Fibroblast of mammary gland (primary cell): ENCODE measurements at places on chromosomes 11 and 22.

DNA sequence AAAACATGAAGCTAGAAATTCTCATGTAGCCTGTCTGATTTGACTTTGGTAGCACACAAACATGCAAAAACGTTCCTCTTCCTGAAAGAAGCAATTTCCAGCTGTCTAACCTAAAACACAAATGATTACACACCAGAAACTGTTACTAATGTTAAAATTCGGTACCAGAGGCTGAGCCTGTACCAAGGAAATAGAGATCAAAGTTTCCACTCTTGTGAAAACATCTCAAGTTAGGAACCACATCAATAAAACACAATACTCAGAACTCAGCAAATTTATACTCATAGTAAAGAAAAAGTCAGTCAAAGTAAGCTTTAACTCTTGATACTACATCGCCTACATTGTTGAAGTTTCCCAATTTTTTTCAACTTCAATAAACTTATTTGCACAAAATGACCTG, 107.8 kb downstream of the FCHSD2 start:
- DNase-seq, result no peak

DNA sequence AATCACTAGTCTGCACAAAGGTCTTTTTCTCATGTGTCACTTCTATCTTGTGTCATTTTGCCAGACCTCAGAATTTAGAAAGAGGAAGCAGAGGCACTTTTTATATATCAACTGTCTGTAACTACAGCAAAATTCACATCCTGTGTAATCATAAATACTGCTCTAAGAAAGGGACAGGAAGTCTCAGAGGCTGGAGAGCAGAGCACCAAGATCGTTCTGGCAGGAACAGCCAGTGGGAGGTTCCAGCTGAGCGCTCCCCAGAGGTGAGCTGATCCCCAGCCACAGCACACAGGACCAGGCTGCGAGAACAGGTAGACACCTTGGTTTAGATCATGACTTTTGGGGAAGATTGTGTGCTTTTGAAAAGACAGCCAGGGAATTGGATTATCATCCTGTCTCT, at the start of gene MS4A7:
MS4A7 (plus strand) TSS at position 179 of the 400 bp plus-strand sequence. CDS start 4,610 bp downstream, outside the sequence.
- DNase-seq, result no peak

GRCh38 chr11:71333473-71333872, 81.1 kb upstream of the SHANK2 start:
- no peak for DNase-seq

GRCh38 chr11:78570031-78570430, 4.6 kb downstream of the NARS2 start:
- DNase-seq, result no peak

- DNase-seq, result no peak
Observed at GRCh38 chr11:127288926-127289325, 288.4 kb upstream of the KIRREL3 start.

DNA sequence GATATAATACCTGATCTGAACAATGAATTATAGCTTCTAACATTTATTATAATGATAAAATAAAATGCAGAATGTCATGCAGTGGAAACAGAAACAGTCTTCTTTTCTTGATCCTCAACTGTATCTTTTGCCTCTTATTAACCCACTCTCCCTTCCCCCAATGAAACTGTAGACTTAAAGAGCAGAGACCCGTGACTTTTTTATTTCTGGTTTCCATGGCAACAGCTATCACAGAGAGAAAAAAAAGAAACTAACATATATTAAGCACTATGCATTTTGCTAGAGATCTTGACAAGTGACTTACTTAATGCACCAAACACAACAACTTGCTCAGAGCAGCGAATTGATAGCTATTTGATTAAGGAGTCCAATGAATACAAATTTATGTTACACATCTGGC, 69.3 kb downstream of the RAB38 start:
- DNase-seq, result no peak

DNA sequence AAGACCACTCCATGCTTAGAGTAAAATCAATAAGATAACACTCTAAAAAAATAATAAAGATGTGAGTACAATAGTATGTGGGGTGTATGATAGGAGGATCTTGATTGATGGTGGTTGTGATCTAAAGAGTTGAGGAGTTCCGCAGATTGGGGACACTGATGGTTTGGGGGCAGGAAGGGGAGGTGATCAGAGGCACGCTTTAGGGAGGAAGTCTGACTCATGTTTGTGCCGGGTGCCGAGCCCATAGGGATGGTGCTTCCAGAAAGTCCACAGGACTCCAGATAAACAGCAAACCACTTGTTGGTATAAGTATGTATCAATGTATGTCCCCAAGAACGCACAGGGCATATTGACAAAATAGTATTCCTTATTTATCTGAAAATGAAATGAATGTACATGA, 27.5 kb downstream of the LINC01488 start:
- DNase-seq, result no peak

DNA sequence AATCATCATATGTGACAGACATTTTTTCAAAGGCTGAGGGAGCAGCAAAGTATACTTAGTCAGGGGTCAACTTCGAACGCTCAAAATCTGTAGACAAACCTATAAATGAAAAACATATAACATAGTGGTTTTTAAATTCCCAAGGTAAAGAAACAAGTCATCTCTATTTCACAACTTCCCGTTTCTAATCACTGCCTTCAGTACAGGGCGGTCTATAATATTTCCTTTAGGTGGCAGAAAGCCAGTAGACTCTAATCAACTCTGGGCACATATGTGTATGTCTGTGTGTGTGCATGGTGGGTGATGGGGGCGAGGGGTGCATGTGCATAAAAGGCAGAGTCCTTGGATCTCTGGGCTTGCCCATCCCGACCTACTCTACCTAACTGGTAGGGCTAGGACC, 55.0 kb upstream of the ARFGAP3 start:
- DNase-seq, result peak; percentile 35

GRCh38 chr22:22229683-22230420, 14.7 kb upstream of the VPREB1 start:
- DNase-seq, result no peak

DNA sequence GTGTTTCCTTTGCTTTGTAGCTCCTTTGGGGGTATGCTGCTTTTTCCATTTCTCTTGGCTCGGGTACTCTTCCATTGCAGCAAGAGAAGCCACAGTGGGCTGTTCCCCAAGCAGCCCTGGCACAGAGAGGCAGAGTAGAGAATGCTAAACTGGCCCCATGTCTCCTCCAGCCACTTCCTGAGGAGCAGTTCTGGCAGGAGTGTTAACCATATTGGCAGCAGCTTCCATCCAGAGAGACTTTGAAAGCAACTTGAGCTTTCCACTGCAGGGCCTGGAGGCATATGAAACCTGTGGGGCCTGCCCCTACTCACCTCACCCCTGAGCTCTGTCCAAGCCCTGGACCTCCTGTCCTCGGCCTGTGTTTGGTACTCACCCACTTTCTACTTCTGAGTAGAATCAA, 61.8 kb downstream of the ALX4 start:
- no peak for DNase-seq

DNA sequence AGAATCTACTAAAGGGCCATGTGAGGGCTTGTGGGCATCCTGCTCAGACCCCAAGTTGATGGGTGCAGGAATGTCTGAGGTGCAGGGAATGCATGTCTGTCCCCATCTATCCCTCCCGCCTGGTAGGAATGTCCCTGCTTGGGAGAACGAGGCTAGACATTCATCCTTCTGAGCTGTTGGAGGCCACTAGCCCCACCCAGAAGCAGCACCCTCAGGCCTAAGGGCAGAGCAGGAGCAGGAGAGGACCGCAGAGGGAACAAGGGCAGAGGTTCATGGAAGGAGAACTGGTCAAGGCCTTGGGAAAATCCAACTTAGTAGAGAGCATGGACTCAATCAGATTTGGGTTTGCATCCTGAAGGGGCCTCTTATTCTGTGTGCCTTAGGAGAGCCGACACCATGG, 22.1 kb upstream of the LMO1 start:
- no peak for DNase-seq

DNA sequence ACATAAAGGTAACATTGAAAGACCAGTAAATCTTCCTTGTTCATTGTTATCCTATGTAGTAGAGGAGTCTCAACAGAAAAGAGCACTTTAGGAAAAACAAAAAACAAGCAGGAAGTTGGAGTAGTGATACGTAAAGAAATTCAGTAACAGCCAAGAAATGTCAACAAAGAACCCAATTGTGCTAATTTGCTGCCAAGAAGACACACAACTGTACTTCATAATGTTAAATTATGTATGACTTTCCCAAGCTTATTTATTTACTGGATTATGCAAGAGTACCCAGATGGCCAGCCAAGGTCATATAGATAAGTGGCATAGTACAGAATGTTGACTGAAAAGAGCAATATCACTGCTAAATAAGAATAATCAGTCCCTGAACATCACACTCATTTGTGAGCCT, 264.7 kb upstream of the CCDC179 start:
- DNase-seq, result no peak

DNA sequence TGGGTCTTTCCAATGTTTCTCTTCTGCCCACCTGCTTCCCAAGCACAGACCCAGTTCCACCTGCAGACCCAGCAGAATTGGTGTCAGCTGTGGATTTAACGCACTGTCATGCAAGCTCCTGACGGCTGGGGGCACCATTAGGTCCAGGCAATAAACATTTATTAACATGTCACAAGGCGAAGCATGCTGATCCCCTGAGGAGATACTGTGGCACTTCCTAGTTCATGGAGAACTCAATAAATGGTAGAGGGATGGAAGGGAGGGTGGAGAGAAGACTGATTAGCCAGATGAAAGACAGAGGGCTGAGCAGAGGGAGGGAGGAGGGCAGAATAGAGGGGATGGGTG, 68.3 kb upstream of the TSPAN18 start:
- DNase-seq, result no peak

- DNase-seq, result no peak
Observed at GRCh38 chr11:73239571-73240189, 21.6 kb downstream of the P2RY2 start.

DNA sequence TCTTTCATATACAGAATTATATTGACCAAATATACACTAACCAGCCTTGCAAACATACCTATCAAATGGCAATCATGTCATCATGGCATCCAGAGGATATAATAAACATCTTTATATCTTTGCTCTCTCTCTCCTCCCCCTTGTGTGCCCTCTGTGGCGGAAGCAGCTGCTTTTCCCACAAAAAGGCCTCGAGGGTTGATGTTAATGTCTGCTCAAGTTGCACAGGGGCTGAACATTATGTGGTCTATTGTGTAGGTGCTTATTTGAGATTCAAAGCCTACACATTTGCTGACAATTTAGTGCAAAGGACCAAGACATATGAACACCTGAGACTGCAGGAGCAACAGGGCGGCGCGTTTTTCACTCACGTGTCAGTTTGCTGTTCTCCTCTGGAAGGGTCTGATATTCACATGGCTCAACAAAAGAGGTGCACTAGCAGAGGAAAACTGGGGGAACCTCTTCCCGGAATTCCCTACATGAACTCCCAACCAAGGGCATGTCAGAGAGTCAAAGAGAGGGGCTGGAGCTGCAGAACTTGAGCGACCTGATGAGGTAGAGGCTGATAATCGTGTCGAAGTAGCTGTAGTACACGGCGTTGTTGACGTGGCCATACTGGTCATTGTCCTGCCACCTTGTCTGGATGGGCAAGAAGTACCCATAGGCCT, 138.8 kb downstream of the RCN1 start:
- no peak for DNase-seq

GRCh38 chr11:17813391-17814059, 78.9 kb downstream of the KCNC1 start:
- DNase-seq, result no peak

- no peak for DNase-seq
Observed at GRCh38 chr11:74094393-74094792, 76.4 kb downstream of the C2CD3 start.

- no peak for DNase-seq
Observed at GRCh38 chr11:113493206-113493605, 18.0 kb upstream of the DRD2 start.

DNA sequence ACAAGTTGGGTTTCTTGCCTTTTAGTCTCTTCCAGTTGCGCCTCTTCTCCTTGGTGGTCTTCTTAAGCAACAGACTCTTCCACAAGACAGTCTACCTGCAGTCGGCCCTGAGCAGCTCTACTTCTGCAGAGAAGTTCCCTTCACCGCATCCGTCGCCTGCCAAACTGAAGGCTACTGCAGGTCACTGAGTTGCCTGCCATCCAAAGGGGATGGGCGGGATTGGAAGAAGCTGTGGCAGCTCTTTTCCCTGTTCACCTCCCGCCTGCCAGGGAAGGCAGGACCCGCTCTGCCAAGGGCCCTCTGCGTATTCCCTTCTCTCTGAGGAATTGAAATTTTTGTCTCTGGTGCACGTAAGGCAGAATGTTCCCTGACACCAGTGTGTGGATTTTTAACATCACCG, 9.2 kb upstream of the STT3A start:
- DNase-seq, result no peak

GRCh38 chr11:71396548-71397123, 51.6 kb downstream of the DHCR7 start:
- no peak for DNase-seq

GRCh38 chr11:35237860-35238715, 99.1 kb downstream of the CD44 start:
- peak; percentile 64 for DNase-seq

GRCh38 chr11:110903378-110903777, 191.1 kb upstream of the ARHGAP20 start:
- no peak for DNase-seq

- no peak for DNase-seq
Observed at GRCh38 chr11:80505771-80506170, 1064.9 kb upstream of the TENM4 start.

DNA sequence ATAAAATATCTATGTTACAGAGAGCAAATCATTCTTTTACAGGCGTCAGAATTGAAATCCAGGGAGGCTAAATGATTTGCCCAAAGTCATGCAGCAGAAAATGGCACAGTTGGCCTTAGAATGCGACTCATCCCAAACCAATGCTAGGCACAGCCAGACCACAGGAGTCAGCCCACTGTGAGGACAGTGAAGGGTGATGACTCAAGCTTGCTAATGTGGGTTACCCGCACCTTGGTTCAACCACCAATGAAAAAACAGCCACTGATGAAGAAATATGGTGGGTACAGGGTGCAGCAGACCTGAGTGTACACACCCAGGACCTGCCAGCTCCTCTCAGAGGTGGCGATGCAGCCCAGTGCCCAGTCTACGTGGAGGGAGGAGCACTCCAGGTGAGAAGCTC, 89.7 kb downstream of the ZC3H12C start:
- DNase-seq, result peak; percentile 95

GRCh38 chr11:130622141-130622542, 173.7 kb downstream of the ADAMTS15 start:
- peak; percentile 35 for DNase-seq

GRCh38 chr11:60056349-60056969, at the start of gene MS4A3:
TSS of gene MS4A3 (plus strand) at chr11:60056665. CDS start at chr11:60061161, 4,496 bp downstream.
- no peak for DNase-seq

GRCh38 chr11:132911186-132911585, 621.1 kb downstream of the OPCML start:
- no peak for DNase-seq

- DNase-seq, result peak; percentile 73
Observed at GRCh38 chr22:44311855-44312170, 938 bp downstream of the SHISAL1 start.

DNA sequence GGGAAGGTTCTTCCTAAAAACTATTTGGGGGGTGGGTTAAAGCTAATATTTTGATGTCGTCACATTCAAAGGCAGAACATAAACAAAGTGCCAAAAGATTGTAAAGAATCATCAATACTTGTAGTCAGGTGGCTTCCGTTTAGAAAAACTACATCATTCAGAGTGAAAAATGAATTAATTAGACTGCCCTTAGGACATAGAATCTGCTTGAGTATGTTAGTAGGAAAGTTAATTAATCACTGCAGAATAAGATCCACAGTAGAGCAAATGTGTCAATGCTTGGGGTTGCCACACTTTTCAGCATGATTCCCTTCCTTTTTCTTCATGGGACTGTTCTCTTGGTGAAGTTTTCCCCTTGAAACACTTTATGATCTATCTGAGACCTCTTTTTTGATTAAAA, 166.8 kb upstream of the MTNR1B start:
- DNase-seq, result no peak
